ENCODE measurements at places on chromosomes 7 and 10. TPM values are rescaled to one million over a fixed set of nuclear protein-coding genes. Genes with fewer than 3 reads are reported as not detected.

Gene BMI1
- 60.9 TPM for total RNA-seq

Gene SYT15
- 0.41 TPM for total RNA-seq

Gene MMRN2
- 5.1 TPM for total RNA-seq

Gene TFR2
- total RNA-seq: 0.08 TPM

Gene PARD3
- total RNA-seq: 42.1 TPM

Gene TAS2R60
- total RNA-seq: not detected

Gene PLEKHS1
- not detected for total RNA-seq

Gene GAD2
- not detected for total RNA-seq

Gene TCAF2
- total RNA-seq: 1.6 TPM

Gene TMEM229A
- total RNA-seq: 3.8 TPM

Gene CSGALNACT2
- 35.7 TPM for total RNA-seq

Gene HPS1
- 53.4 TPM for total RNA-seq

Gene RADIL
- 0.25 TPM for total RNA-seq

Gene CACNA2D1
- 46.0 TPM for total RNA-seq

Gene PRKRIP1
- 49.6 TPM for total RNA-seq

Gene FRA10AC1
- total RNA-seq: 11.3 TPM

Gene OR2A1
- total RNA-seq: 0.27 TPM

Gene ADGRA1
- total RNA-seq: not detected

Gene PDK4
- total RNA-seq: 0.72 TPM

Gene CPA4
- 29.6 TPM for total RNA-seq

Gene BCL7B
- total RNA-seq: 23.4 TPM

Gene HOXA1
- 0.72 TPM for total RNA-seq

Gene TMEM176B
- total RNA-seq: not detected

Gene CYP26C1
- total RNA-seq: 0.09 TPM

Gene SLC35G1
- total RNA-seq: 6.2 TPM

Gene PDCD11
- total RNA-seq: 38.4 TPM

Gene SEMA3D
- total RNA-seq: 51.2 TPM

Gene WNT2
- 9.9 TPM for total RNA-seq

Gene ARHGEF5
- 3.2 TPM for total RNA-seq

Gene TSPAN15
- 0.27 TPM for total RNA-seq

Gene ZNF488
- total RNA-seq: 0.18 TPM

Gene ACBD7
- 0.99 TPM for total RNA-seq

Gene HTR7
- 0.25 TPM for total RNA-seq

Gene CDH23
- 0.25 TPM for total RNA-seq

Gene TMEM178B
- total RNA-seq: not detected

Gene SPDYE1
- total RNA-seq: not detected

Gene TET1
- 9.3 TPM for total RNA-seq

Gene NUTM2A
- 0.33 TPM for total RNA-seq

Gene SUN3
- total RNA-seq: not detected

Gene INA
- 0.33 TPM for total RNA-seq

Gene LRRTM3
- total RNA-seq: under 0.01 TPM

Gene WNT8B
- not detected for total RNA-seq

Gene AASS
- total RNA-seq: 53.9 TPM

Gene HGF
- total RNA-seq: 194 TPM

Gene NAT16
- not detected for total RNA-seq

Gene CPEB3
- total RNA-seq: 1.7 TPM

Gene PILRA
- 0.27 TPM for total RNA-seq

Gene IKZF1
- total RNA-seq: not detected

Gene CTTNBP2
- total RNA-seq: 3.9 TPM

Gene MINPP1
- 27.5 TPM for total RNA-seq

Gene LBX1
- total RNA-seq: 0.08 TPM

Gene AOAH
- 0.74 TPM for total RNA-seq

Gene TCF7L2
- total RNA-seq: 8.8 TPM
